ENCODE measurements at places on chromosomes 7 and 10.

DNA sequence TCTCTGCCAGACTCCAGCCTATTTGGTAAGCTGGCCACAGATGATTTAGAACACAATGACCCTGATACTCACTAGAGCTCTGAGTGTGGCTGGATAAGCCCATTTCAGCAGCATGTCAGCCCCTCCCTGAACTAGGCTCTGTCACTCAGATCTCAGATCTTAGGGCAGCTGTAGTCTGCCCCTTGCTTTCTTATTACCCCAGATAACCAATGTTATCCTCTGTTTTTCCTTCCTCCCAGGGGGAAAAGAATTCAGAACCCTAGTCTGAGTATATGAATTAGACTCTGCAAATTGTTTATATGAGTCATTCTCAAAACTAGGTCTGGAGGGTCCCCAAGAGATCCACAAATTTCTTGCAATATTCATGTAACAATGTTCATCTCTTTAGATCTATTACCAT, 286.2 kb downstream of the KCNMA1 start:
- DNase-seq = no peak

GRCh38 chr7:123996327-123996625, 36.6 kb downstream of the TMEM229A start:
- no peak for DNase-seq

DNA sequence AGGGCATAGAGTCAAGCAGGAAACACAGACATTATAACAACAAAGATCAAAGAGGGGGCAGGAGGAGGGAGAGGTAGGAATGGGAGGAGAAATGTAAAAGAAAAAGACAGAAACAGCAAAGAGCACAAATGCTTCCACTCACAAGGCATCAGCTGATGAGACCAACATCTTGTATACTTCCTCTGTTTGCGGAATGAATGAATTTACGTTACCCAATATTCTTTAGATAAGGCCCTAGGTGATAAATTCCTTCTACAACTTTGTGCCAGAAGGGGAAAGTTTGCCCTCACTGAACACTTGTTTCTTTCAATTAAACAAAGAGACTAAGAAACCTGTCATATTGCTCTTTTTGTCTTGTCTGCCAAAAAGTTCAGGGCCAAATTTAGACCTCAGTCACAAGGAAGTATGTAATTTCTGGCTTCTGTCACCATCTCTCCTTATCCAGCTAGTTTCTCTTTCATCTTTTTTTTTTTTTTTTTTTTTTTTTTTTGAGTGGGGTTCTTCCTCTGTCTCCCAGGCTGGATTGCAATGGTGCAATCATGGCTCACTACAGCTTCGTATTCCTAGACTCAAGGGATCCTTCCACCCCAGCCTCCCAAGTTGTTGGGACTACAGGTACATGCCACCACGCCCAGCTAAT, 116.4 kb upstream of the NANOS1 start:
- no peak for DNase-seq

DNA sequence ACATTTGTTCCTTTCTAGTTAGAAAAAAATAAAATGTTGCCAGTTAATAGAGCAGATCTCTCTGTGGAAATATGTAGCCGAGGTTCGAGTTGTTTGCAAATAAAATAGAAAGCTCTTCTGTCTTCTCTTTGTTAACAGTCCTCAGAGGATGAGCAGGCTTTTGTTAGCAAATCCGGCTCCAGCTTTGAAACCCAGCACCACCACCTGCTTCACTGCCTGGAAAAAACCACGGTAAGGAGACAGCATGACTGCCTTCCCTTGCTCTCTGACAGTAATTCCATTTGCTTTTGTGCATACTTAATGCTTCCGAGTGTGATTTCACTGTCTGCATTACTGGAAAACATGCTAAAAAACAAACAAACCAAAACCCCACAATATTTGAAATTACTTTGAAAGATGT, 115.6 kb downstream of the TSPAN12 start:
- DNase-seq = no peak

DNA sequence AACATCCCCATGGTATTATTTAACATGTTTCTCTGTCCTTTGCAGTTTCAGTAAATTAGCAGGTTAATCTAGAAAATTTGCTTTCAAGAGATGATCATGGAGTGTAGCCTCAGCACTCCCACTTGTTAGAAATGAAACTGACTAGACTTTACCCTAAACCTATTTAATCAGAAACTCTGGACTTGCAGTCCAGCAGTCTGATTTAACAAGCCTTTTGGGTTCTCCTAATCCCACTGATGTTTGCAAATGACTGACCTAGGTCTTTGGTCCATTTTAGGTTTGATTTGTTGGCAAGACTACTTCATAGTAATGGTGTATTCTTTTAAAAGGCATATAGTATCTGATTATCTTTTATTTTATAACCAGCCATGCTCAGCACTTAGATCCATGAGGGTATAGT, 55.5 kb upstream of the SLC25A13 start:
- DNase-seq = no peak

DNA sequence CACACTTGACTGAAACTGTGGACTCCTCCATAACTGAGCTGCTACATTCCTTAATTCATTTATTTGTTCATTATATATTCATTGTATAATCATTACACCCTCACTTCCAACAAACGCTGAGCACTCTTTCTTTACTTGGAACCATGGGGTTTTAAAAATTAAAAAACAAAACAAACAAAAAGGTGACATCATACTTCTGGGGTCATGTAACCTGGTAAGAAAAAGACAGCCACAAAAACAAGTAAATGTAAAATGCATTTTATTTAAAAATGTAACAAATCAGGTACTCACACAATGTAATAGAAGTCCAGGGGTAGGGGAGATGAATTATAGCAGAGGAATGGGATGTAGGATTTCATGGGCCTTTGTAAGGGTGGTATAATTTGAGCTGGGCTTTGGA, 25.1 kb downstream of the PLEKHS1 start:
- no peak for DNase-seq

All from CD4-positive, alpha-beta T cell (primary cell).